WTC11 (cell line): ENCODE measurements at places on chromosomes 13 and 19. TPM values are rescaled to one million over a fixed set of nuclear protein-coding genes. Genes with fewer than 3 reads are reported as not detected.

- no peak for DNase-seq
These were observed 262.8 kb upstream of the RFC3 start for GRCh38 chr13:33554919-33555791.

DNA sequence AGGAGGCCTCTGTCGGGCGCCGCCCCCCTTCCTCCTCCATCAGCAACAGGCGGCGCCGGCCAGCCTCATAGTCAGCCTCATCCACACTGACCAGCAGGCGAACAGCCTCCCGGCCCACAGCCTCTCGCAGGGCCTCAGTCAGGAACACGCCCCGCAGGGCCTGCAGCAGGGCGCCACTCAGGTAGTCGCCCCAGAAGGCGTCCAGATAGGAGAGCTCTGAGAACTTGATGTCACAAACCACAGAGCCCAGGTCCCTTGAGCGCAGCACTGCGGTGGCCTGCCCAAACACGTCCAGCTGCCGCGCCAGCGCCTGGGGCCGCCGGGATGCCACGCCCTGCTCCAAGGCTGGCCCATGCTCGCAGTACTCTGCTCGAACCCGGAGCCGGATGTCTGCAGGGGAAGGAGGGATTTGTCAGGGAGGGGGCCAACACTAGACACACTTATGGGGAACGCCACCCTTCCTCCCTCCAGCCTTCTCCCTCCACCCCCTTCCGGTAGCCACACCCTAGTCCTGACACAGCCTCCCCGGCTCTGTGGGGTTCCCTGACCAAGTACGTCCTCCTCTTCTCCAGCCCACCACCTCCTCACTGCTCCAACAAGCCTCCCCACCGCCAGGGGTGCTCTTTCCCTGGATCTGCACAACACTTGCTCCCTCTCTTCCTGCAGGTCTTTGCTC lies 17.9 kb downstream of the DEDD2 start:
- DNase-seq = peak; percentile 54

GRCh38 chr19:40803170-40803856 lies 4.3 kb downstream of the EGLN2 start:
- no peak for DNase-seq

DNA sequence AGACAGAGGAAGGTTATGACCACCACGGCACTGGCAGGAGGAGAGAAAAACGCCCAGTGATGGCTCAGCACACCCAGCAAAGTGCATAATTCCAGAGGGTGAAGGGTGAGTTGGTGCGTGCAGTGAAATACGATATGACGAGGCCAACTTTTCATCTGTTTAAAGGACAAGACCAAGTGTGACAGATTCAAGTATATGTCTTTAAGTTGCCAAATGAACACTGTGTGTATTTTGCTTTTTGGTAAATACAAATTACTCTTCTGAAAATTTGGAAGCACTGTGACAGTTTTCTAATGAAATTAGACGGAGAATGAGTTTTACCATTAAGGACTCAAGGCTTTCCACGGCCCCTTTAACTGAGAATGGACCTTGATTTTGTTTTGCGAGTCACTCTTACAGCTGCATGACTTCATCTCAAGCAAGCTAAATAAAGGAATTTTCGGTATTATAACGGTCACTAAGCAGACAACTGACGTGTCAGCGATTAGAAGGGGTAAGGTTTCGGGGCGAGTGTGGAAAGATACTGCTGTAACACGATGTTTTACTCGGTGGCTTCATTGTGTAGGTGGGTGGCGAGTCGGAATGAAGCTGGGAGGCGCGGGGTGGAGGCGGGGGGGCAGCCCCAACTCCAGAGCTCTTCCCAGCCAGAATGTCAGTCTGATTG lies 22.8 kb downstream of the COL4A2 start:
- no peak for DNase-seq

GRCh38 chr19:12834976-12835757 lies 788 bp upstream of the RTBDN start:
- DNase-seq = peak; percentile 74

The ADGRE1 gene
- not detected in 3 replicates for total RNA-seq

The CCNA1 gene
- 2.7 to 3.8 TPM (median 3.4 TPM) in 3 replicates for total RNA-seq

The C1QTNF9B gene
- total RNA-seq = 0.20 to 0.30 TPM in 2 of 3 replicates, not detected in the other

The TYROBP gene
- 0.34 to 0.55 TPM (median 0.46 TPM) in 3 replicates for total RNA-seq
